ENCODE measurements at places on chromosomes 12 and 14.

DNA sequence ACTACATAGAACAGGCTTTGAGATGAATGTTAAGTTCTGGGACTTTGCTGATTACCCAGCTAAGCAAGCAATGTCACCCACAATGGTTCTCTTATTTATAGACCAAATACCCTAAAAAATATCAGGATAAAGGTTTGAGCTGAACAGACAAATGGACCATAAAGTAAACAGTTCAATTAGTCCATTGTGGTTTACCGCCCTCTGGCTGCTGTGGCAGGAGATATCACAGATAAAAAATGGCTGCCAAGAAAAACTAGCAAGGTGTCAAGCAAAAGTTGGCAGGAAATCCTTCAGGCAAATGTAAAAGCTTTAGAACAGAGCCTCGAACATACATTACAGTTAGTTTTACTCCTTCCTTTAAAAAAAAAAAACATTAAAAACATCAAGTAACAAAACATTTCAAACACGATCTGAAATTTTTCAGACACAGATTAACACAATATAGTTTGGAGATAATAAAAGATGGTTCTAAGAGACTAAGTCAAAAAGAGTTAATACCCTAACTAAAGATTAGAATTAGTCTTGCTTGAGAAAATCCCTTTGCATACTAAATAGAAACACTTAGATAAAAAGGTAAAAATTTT, 41.3 kb downstream of the MED13L start:
- DNase-seq: peak; percentile 78

GRCh38 chr14:93054006-93054405, 61.7 kb downstream of the ITPK1 start:
- DNase-seq: no peak

GRCh38 chr14:81305065-81305464, 84.3 kb upstream of the GTF2A1 start:
- DNase-seq: no peak

GRCh38 chr12:123055281-123055766, 74.8 kb downstream of the ARL6IP4 start:
- DNase-seq: no peak

GRCh38 chr12:107884769-107885694, 110.5 kb downstream of the ASCL4 start:
- peak; percentile 74 for DNase-seq

- no peak for DNase-seq
These were observed 339.5 kb downstream of the AEBP2 start for GRCh38 chr12:19778797-19779196.

GRCh38 chr14:89654998-89655397, 238.0 kb upstream of the FOXN3 start:
- DNase-seq: peak; percentile 58

DNA sequence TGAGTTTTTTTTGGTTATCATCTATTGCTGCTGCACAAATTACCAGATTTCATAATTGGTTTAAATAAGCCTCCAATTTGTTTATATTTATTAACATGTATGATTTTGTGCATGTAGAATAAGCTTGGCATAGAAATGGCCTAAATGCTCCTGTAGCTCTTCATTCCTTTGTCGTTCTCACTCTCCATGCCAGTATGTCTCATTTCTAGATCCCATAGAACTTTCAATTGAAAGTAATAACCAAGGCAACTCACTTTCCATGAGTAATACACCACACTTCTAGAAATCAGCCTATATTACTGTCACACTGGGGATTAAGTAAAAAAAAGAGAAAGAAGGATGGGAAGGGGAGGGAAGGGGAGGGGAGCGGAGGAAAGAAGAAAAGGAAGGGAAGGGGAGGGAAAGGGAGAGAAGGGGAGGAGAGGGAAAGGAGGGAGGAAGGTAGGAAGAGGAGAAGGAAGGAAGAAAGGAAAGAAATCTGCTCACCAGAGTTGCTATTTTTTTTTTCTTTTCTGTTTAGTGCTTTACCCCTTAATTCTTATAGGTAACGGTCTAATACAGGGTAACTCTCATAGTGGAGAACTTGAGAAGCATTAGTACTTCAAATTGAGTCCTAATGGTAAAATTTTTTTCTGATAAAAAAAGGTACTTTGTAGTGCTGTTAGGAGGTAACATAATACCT, 45.6 kb downstream of the MDM2 start:
- no peak for DNase-seq

DNA sequence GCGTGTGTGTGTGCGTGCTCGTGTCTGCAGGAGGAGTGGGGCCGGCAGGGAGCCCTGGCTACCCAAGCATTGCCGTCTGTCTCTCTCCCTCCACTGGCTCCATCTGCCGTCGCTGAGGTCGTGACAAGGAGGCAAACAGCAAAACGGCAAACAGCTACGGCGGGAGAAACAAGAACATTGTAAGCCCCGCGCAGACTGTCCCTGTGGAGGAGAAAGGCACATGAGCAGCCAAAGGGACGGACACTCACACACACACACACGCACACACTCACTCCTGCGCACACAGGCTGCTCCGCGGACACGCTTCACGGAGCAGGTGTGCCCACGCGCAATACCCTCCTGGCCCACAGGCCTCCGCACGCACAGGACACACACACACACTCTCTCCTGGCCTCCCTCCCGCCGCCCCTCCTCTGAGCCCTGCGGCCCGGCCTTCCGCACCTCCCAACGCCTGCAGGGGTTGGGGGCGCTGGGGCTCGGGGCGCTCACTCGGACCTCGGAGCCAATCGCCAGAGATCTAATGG, 905 bp downstream of the CISTR start:
- DNase-seq: no peak

GRCh38 chr12:96195845-96196451, 1.8 kb downstream of the ELK3 start:
- DNase-seq: no peak

GRCh38 chr14:68393259-68393658, 399.6 kb downstream of the ZFP36L1 start:
- DNase-seq: no peak

DNA sequence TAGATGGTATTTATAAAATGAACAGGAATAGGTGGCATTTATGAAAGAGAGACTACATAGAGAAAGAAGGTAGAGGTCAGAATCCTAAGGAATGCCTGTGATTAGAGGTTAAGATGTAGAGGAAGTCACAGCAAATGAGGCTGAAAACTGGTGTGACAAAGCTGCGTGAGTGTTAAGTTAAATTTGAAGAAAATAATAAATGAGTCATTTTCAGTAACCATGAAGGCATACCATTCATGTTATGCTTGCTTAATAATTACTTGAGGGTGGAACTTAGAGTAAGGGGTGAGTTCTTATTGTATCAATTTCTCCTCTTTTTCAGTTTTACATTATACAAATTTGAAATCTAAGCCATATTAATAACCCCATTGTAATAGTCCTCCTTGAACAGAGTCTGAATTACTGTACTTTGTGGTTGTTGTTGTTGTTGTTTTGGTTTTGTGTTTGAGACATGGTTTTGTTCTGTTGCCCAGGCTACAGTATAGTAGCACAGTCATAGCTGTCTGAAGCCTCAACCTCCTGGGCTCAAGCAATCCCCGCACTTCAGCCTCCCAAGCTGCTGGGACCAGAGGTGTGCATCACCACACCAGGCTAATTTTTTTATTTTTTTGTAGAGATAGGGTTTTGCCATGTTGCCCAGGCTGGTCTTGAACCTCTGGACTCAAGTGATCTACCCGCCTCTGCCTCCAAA, 761.5 kb downstream of the GALC start:
- DNase-seq: no peak

DNA sequence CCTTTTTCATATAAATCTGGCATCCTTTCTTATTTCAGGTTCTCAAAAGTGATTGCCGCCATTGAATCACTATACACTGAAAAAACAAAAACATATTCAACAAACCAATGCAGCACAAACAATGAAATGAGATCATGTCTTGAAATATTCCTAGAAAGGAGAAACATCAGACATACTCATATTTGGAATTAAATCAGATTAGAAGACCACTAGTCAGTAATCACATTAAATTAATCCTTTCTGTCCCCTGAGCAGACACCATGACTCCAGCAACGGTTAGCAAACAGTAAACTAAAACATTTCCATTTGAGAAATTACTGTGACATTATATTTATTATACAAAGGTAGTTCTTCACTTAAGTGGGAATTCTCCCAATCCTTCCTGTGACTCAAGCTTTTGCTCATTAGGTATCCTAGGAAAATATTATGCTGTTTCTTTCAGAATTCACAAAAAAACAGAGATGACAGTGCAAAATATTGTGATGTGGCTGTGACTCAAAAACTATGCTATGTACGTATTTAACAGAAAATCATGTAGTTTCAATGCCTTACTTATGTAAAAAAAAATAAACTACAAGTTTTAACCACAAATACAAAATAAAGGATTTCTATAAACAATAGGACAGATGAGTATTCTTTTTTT, 29.7 kb downstream of the CPNE8 start:
- no peak for DNase-seq

- no peak for DNase-seq
These were observed 29.0 kb upstream of the ELK3 start for GRCh38 chr12:96164951-96165811.

DNA sequence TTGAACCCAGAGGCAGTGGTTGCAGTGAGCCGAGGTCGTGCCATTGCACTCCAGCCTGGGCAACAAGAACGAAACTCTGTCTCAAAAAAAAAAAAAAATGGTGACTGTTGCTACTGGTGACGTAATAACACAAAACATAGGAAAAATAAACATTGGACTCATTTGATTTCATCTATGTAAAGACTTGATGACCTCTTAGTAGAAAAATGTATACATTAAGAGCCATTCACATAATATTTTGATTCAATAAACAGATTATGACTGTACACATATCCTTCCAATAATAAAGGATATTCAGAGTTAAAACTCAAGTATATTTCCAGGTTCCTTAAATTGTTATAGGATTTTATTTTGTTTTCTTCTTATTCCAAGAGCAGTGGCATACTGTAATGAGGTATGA, 65.7 kb upstream of the AEBP2 start:
- peak; percentile 2 for DNase-seq

- DNase-seq: no peak
These were observed 808 bp downstream of the ACIN1 start for GRCh38 chr14:23093991-23094665.

DNA sequence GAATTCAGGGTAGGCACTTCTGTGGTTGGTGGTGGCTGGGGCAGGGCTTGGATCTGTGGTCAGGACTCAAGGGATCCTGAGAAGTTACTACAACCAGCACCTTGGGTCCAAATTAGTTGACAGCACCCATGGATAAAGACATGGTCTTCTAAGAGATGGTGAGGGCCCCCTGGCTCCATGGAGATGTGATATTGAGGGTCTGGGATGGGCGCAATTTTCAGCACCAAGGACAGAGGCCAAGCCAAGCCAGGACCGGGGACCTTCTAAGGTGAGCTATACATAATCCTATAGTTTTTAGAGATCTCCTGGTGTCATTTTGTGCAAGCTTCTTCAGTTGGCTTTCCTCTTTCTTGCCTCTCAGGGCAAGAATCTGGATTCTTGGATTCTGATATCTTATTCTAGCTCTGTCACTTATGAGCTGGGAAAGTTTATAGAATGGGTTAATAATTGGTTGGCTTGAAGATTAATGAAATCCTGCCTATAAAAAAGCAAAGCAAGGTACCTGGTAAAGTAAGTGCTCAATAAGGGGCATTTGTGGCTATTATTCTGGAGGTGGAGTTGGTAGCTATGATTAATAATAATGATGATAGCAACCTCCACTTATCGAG, 130.1 kb upstream of the LHX5 start:
- peak; percentile 39 for DNase-seq

DNA sequence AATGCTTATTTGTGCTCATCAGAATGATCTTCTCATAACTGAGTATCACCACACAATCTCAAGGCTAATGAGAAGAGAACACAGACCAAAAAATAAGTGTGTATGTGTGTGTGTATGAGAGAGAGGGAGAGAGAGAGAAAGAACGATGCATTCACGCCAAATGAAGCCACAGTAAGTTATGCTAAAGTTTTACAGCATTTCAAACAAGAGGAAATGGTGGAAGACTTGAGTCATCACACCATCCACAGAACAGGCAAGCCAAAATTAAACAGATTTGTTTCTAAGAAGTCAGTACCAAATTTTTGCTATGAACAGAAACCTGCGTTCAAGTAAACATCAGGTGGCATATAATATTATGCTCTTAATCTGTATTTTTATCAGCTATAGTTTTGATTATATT, 141.2 kb downstream of the MED13L start:
- DNase-seq: no peak

GRCh38 chr14:55803873-55804553, 224.0 kb downstream of the KTN1 start:
- DNase-seq: no peak

DNA sequence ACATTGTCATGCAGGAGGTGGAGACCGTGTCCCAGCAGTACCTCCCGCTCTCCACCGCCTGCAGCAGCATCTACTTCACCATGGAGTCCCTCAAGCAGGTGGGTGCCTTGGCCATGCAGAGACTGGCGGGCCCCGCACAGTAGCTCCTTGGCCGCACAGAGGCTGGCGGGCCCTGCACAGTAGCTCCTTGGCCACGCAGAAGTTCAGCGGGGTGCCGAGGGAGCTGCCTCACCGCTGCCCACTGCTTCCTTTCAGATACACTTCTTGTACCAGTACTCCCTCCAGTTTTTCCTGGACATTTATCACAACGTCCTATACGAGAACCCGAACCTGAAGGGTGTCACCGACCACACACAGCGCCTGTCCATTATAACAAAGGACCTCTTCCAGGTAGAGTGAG, 47.7 kb downstream of the HSP90AA1 start:
- no peak for DNase-seq

- no peak for DNase-seq
These were observed 119.1 kb downstream of the RPS29 start for GRCh38 chr14:49467091-49467490.

Data from T47D (cell line).